ENCODE measurements at places on chromosomes 5 and 9. TPM values are rescaled to one million over a fixed set of nuclear protein-coding genes. Genes with fewer than 3 reads are reported as not detected.

CCL28 gene
- 0.71 TPM for total RNA-seq

LTC4S gene
- total RNA-seq = 5.0 TPM

SPINK6 gene
- 0.99 TPM for total RNA-seq

TOR4A gene
- 3.8 TPM for total RNA-seq

MELK gene
- 1.2 TPM for total RNA-seq

SLC34A3 gene
- total RNA-seq = not detected

SLF1 gene
- 8.6 TPM for total RNA-seq

IRX2 gene
- total RNA-seq = not detected

SOX30 gene
- not detected for total RNA-seq

NUP155 gene
- 17.8 TPM for total RNA-seq

SQSTM1 gene
- total RNA-seq = 421 TPM

PPP3R2 gene
- not detected for total RNA-seq

ABCA1 gene
- total RNA-seq = 85.9 TPM

PDE8B gene
- 6.1 TPM for total RNA-seq

FSD1L gene
- total RNA-seq = 4.9 TPM

UBTD2 gene
- 16.3 TPM for total RNA-seq

CEL gene
- 0.36 TPM for total RNA-seq

CCNO gene
- not detected for total RNA-seq

RLN2 gene
- not detected for total RNA-seq

GNA14 gene
- total RNA-seq = 5.1 TPM

All from sigmoid colon (tissue), 7 donors.